ENCODE measurements at places on chromosomes 7 and 10.
A peak's percentile ranks its signal among the peaks of the same experiment; 100 is the strongest.

GRCh38 chr10:115972426-115972825 is 300.6 kb downstream of the GFRA1 start:
- DNase-seq, result no peak

DNA sequence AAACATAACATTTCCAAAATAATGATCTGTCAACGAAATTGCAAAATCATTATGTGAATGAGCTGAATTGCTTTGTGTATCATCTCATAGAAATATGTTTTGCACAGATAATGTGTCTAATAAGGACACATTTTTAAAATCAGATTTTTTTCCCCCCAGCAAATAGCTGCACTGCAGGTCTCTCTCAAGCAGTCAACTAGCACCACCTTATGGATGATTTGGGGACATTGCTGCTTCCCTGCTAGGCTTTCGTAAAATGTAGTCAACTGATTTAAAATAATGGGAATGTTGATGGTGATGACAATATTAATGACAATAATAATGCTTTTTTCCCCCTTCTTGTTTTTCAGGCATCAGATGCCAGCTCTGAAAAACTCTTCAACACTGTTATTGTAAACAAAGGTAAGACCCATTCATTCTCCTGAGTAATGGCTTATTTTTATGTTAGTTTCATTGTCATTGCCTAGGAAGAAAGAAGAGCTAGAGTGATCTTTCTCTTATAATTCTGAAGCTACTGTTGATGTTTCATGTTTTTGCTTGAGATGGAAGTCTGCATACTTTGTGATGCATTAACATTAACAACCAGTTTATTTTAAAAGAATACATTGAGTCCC is 433.6 kb upstream of the GALNT17 start:
- peak; percentile 24 for DNase-seq

- no peak for DNase-seq
Observed at GRCh38 chr7:155221547-155221946, 76.1 kb upstream of the INSIG1 start.

- no peak for DNase-seq
Observed at GRCh38 chr7:137360087-137360679, 16.6 kb upstream of the PTN start.

DNA sequence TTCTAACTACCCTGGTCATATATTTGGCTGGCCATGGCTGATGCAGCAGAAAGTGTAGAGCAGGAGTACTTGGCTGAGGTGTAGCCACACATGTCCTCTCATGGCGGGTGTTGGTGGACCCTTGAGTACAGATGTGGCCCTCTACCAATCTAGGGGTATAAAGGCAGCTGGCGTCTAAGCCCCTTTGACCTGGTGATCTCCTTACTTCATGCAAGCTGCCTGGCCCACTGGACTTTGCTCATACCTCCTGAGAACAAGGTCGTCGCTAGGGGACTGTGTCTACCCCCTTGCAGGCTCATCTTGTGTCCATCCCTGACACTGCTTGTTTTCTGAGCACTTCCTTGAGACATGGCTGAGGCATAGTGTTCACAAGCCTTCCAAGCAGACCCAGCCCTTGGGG is 287.8 kb downstream of the RPS24 start:
- DNase-seq, result no peak

DNA sequence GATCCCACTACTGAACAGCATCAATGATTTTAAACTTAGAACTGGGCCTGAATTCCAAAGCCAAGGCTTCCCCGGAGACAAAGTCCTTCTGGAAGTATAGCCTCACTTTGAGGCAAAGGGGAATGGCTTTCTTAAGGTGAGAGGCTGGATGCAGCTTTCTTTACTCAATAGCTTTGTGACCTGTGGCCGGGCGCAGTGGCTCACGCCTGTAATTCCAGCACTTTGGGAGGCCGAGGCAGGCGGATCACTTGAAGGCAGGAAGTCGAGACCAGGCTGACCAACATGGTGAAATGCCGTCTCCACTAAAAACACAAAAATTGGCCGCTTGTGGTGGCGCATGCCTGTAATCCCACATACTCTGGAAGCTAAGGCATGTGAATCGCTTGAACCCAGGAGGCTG is 3.2 kb upstream of the FGFR2 start:
- DNase-seq, result no peak

- DNase-seq, result no peak
Observed at GRCh38 chr7:33750177-33750576, 155.2 kb upstream of the BMPER start.

- no peak for DNase-seq
Observed at GRCh38 chr10:100847440-100847839, 65.3 kb upstream of the SLF2 start.

GRCh38 chr10:79936625-79937615 is 12.0 kb downstream of the SFTPD start:
- DNase-seq, result no peak

DNA sequence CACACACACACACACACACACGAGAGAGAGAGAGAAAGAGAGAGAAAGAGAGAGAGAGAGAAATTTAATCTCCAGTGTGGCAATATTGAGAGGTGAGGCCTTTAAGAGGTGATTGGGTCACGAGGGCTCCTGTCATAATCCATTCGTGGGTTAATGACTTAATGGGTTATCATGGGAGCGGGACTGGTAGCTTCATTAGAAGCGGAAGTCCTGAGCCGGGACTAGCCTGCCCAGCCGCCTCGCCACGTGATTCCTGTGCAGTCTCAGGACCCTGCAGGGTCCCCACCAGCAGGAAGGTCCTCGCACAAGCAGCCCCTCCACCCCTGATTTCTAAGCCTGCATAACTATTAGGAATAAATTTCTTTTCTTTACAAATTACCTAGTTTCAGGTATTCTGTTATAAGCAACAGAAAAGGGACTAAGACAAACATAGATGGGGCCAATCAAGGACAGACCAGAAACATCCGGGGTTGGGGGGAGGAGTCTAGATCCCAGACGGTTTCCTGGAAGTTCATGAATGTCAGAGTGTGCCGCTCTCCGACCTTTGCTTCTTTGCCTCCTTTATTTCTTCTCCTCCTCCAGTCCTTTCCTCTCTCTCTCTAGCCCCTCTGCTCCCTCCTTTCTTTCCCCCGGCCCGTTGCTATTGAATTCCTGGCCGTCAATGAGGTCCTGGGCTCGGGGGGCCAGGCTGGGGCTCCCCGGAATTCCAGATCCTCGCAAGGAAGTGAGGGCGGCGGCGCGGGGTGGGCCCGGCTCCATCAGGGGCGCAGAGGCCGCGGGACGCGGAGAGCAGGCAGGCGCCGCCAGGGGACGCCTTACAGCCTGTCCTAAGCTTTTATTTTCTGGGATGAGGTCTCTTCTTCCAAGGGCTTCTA is 146.8 kb downstream of the CYP26A1 start:
- no peak for DNase-seq

DNA sequence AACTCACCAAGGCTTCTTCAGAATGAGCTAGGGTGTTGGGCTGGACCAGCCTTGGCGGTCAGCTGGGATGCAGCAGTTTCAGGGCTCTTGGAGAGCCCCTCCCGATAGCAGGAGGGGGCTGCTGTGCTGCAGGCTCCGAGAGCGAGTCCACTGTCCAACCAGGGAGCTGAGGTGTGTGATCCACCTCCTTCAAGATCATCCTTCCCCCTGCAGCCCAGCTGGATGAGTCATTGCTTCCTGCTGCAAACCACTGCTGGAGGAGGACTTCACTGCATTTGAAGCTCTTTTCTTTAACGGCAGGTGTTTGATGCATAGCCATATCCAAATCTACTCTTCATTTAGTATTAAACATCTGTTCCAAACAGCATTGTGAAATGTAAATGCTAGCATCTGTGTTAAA is 54.2 kb upstream of the EBF3 start:
- DNase-seq, result no peak

DNA sequence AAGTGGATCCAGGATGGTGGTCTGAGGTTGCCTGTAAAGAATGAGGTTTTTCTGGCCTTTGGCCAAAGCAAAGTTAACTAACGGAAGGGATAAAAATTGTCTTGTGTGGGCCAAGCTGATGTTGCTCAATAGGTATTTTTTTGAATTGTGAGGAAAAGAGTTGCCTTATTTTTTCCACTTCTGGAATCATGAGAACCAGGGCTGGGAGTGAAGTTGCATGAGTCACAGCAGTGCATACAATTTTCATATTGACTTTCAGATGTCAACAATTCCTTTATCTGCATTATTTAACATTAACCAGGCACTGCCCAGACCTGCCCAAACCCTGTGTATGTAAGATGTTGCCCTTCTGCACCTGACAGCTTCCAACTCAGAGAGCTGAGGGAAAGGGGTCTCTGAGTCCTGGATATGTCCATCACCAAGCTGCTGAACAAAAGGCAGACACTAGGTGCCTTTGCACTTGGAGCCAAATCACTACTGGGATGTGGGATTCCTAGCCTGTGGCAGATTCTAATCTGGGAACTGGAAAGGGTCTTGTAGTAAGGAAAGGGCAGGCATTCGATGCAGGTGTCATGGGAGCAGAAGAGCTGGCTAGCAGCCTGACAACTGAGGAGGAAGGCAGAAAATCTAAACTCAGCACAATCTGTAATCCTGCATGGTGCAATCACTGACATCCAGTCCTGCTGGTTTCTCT is 52.3 kb upstream of the SLC35B4 start:
- DNase-seq, result no peak

DNA sequence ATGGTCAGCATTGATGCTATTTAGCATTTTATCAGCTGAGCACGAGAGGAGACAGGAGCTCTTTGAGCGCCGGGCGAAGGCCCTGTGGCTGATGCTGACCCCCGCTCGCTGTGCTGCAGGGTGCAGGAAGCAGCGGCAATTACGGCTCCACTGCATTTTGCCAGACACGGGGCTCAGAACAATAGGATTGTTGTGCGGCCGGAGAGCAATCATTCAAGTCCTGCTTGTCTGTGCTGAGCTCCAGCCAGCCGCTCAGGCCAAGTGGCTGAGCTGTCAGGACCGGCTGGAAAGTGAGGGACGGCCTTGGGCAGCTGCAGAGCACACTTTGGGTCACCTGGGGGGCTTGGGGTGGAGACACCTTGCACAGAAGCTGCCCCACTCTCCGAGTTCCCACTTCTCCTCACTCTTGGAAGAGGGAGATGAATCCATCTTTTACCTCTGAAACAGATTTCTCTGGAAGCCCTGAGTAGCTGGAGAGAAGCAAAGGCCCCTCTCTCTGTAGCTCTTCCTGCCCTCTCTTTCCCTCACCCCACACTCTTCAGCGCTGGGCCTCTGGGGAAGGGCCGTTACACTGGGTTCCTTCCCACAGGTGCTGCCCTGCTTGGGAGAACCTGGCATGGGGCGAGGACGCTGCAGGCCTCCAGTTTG is 17.3 kb upstream of the ADARB2 start:
- DNase-seq, result peak; percentile 44

DNA sequence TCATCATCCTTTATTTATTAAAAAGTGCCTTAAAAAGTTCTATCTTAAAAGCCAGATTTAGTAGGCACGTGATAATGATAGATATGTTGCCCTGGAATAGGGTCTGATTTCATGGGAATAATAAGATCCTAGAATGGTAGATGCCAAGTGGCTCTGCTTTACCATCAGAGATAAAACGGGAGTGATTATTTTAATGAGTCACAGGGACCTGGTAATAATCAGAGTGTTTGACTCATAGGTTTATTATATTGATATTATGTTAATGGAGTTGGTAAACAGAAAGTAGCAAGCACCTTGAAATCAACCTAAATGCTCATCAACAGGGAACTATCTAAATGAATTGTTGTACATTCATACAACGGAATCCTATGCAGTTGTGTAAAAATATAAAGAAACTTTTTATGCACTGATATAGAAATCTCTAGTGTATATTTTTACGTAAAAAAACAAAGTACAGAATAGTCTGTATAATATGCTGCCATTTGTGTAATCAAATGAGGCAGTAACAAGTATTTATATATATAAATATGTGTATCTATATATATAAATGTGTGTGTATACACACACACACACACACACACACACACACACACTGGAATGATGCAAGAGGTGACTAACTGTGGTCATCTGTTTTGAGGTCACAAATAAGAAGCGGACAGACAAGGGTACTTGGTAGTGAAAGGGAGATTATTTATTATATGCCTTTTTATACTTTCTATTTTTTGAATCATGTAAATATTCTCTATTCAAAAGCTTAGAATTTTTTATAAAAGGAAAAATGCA is 78.6 kb upstream of the DYNC1I1 start:
- no peak for DNase-seq

DNA sequence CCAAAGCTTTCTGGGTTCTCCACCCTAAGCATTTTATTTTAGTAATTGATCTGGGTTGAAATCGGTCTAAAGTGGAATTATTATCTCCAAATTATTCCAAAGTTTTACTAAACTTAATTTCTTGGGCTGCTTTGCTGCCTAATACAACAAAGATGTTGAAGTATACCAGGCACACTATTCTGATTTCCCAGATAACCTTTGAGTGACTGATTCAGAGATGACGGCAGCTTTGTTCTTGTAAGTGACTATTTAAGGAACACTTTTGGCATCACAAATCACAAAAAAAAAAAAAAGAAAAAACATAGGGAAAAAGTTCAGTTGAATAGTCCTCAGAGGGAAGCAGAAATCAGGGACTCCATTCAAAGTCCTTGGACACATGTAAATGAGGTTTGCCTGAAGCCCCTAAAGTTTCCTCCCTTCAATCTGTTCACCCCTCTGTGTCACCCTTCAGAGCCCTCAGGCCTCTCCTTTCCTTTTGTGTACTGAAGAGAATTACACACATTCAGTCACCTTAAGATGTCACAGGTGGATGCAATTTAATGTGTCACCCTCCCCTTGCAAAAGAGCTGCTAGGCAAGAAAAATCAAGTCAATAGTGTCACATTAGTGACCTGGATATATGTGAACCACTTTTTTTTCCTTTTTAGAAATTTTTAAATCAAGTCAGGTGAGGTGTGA is 81.5 kb downstream of the RTKN2 start:
- DNase-seq, result no peak

- peak; percentile 77 for DNase-seq
Observed at GRCh38 chr10:99431190-99431760, 851 bp upstream of the GOT1 start.

GRCh38 chr10:108095932-108096925 is 931.7 kb upstream of the SORCS1 start:
- no peak for DNase-seq

DNA sequence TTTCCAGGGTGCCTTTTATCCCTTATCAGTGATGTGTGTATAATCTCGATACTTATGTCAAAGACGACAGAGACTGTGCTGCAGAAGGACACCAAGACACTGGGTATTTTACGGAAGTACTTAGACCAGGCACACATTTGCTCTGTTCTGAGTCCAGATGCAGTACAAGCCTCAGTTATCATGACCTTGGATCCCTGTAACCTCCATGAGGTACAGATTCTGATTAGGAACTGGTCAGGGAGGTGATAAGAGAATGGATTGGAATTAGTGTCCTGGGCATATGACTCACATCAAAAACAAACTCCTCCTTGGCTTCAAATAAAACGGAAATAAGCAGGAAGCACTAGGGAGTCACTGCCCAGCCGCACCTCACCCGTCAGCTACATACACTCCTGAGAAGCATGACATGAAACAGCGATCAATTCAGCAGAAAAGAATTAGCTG is 146.5 kb downstream of the SFMBT2 start:
- no peak for DNase-seq

- peak; percentile 25 for DNase-seq
Observed at GRCh38 chr10:70903262-70903921, 15.0 kb upstream of the PCBD1 start.

- no peak for DNase-seq
Observed at GRCh38 chr7:48052748-48053147, 17.4 kb downstream of the C7orf57 start.

Measured in nucleus accumbens (tissue), 56 donors.